ENCODE measurements at places on chromosomes 2 and 18.

DNA sequence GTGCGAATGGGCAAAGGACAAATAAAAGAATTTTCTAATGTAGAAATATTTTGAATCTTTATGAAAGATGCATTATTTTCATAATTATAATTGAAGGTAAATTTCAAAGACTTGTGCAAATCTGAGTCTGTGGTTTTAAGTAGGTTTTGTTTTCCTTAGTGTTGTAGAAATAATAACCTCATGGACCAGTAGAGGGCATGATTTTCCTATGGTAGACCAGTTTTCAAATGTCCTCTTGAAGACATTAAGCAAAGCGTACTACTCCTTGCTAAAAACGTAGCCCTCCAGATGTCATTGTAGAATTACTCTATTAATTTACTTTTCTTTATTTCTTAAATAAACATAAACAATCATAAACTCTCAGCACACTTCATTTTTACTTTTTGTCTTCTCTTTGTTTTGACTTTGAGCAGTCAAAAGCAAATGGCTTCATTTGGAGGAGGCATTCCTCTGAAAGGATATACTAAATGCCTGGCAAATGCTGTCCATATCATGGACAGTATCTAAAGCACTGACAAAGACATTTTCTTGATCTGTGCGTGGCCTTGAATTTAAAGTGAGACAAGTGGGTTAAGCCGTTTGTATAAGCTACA, 85.8 kb upstream of the FAM237A start:
- no peak for DNase-seq

GRCh38 chr2:33134086-33134771, 187.5 kb downstream of the LTBP1 start:
- no peak for DNase-seq

GRCh38 chr2:41378420-41378819, 669.4 kb upstream of the PKDCC start:
- DNase-seq: no peak

DNA sequence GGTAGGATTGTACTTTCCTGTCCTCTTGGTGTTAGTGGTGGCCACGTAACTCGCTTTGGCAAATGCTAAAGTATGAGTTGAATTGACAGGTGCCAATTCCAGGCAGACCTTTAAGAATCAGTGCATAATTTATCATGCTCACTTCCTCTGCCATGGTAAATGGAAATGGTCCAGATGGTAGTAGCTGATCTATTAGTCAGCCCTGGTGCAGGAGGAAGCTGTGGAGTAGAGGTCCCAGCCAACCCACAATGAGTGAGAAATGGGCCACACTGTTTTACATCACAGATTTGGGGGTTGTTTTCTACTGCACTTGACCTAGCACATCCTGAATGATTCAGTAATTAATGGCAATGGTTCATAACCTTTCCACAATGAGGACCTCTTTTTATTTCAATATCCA, 104.4 kb downstream of the RGPD3 start:
- no peak for DNase-seq

- DNase-seq: no peak
Measured at GRCh38 chr18:45116116-45116515, 435.4 kb downstream of the SETBP1 start.

GRCh38 chr2:31110431-31110830, 27.8 kb downstream of the GALNT14 start:
- DNase-seq: no peak

GRCh38 chr2:210997373-210997772, 441.0 kb downstream of the CPS1 start:
- DNase-seq: no peak

Data from stimulated activated CD4-positive, alpha-beta T cell treated with anti-CD3 and anti-CD28 coated beads, Interleukin-12 subunit alpha, Interleukin-12 subunit beta, amount 100 ng/mL, for 4 hours (primary cell).